Dermis microvascular lymphatic vessel endothelial cell (primary cell): ENCODE measurements at places on chromosomes 1 and 21. TPM values are rescaled to one million over a fixed set of nuclear protein-coding genes. Genes with fewer than 3 reads are reported as not detected.

The MFSD2A gene
- 0.13 and 0.51 TPM in 2 replicates for total RNA-seq

The DHDDS gene
- 21.2 and 27.4 TPM in 2 replicates for total RNA-seq

The GUCA2B gene
- total RNA-seq: not detected in 2 replicates

The TAGLN2 gene
- total RNA-seq: 136 and 182 TPM in 2 replicates

The AMY1B gene
- not detected in 2 replicates for total RNA-seq

The RRP15 gene
- total RNA-seq: 2.9 and 3.6 TPM in 2 replicates

The CFAP126 gene
- not detected in 2 replicates for total RNA-seq

The RIMS3 gene
- 0.38 and 0.39 TPM in 2 replicates for total RNA-seq

The AMY2A gene
- under 0.01 TPM in 1 of 2 replicates, not detected in the other for total RNA-seq

The CTTNBP2NL gene
- total RNA-seq: 13.0 and 20.9 TPM in 2 replicates

The FALEC gene
- not detected in 2 replicates for total RNA-seq

The SEMA4A gene
- total RNA-seq: 0.39 and 0.51 TPM in 2 replicates

The CD101 gene
- 0.39 and 0.51 TPM in 2 replicates for total RNA-seq

The SPATC1L gene
- total RNA-seq: 2.1 and 4.8 TPM in 2 replicates

The PSRC1 gene
- total RNA-seq: 1.8 and 4.5 TPM in 2 replicates

The SLFNL1 gene
- 0.13 and 0.25 TPM in 2 replicates for total RNA-seq

The SPRR4 gene
- total RNA-seq: not detected in 2 replicates

The LCE1A gene
- not detected in 2 replicates for total RNA-seq

The ACTL8 gene
- total RNA-seq: not detected in 2 replicates

The FAM151A gene
- total RNA-seq: not detected in 2 replicates

The RIMKLA gene
- total RNA-seq: under 0.01 TPM in 2 replicates

The RUNX3 gene
- total RNA-seq: not detected in 2 replicates

The GNG4 gene
- 0.13 and 0.25 TPM in 2 replicates for total RNA-seq

The ZC3H12A gene
- total RNA-seq: 1.9 and 2.3 TPM in 2 replicates

The SYTL1 gene
- under 0.01 and 0.13 TPM in 2 replicates for total RNA-seq

The CCDC181 gene
- total RNA-seq: not detected in 2 replicates

The ETV3L gene
- under 0.01 TPM in 1 of 2 replicates, not detected in the other for total RNA-seq

The STIL gene
- 4.6 and 7.2 TPM in 2 replicates for total RNA-seq

The CFAP141 gene
- total RNA-seq: not detected in 2 replicates

The ZNF687 gene
- total RNA-seq: 5.8 and 9.7 TPM in 2 replicates

The OR2T5 gene
- not detected in 2 replicates for total RNA-seq

The BCAS2 gene
- 25.0 and 29.3 TPM in 2 replicates for total RNA-seq

The TUT4 gene
- total RNA-seq: 13.7 and 16.6 TPM in 2 replicates

The SLC25A33 gene
- 4.0 and 5.3 TPM in 2 replicates for total RNA-seq

The MTF1 gene
- 1.4 and 2.7 TPM in 2 replicates for total RNA-seq

The BACE2 gene
- total RNA-seq: 196 and 425 TPM in 2 replicates

The EVA1B gene
- 71.5 and 102 TPM in 2 replicates for total RNA-seq

The FLG2 gene
- not detected in 2 replicates for total RNA-seq

The SEMA6C gene
- total RNA-seq: 3.1 and 6.2 TPM in 2 replicates

The PLEKHN1 gene
- 0.38 and 0.51 TPM in 2 replicates for total RNA-seq

The TTC39A gene
- 3.5 and 6.3 TPM in 2 replicates for total RNA-seq

The NUF2 gene
- 4.2 and 11.8 TPM in 2 replicates for total RNA-seq

The SH2D1B gene
- 0.13 TPM in 1 of 2 replicates, not detected in the other for total RNA-seq

The IFI44L gene
- 0.26 and 0.38 TPM in 2 replicates for total RNA-seq

The FAM72D gene
- total RNA-seq: 0.89 and 1.4 TPM in 2 replicates

The AUNIP gene
- total RNA-seq: 1.4 and 3.2 TPM in 2 replicates

The XCL1 gene
- total RNA-seq: not detected in 2 replicates

The DNAJC6 gene
- 3.6 and 5.8 TPM in 2 replicates for total RNA-seq

The ADGRL4 gene
- 121 and 125 TPM in 2 replicates for total RNA-seq

The CHAF1B gene
- 1.6 and 3.3 TPM in 2 replicates for total RNA-seq

The CA14 gene
- not detected in 2 replicates for total RNA-seq

The C21orf58 gene
- total RNA-seq: 2.0 and 3.3 TPM in 2 replicates

The ISG15 gene
- total RNA-seq: 92.3 and 112 TPM in 2 replicates

The RCSD1 gene
- total RNA-seq: 21.4 and 28.8 TPM in 2 replicates
